Stimulated activated CD8-positive, alpha-beta memory T cell treated with anti-CD3 and anti-CD28 coated beads, Interleukin-12 subunit alpha, Interleukin-12 subunit beta, amount 100 ng/mL, for 4 hours (primary cell): ENCODE measurements at places on chromosomes 16 and 17.

DNA sequence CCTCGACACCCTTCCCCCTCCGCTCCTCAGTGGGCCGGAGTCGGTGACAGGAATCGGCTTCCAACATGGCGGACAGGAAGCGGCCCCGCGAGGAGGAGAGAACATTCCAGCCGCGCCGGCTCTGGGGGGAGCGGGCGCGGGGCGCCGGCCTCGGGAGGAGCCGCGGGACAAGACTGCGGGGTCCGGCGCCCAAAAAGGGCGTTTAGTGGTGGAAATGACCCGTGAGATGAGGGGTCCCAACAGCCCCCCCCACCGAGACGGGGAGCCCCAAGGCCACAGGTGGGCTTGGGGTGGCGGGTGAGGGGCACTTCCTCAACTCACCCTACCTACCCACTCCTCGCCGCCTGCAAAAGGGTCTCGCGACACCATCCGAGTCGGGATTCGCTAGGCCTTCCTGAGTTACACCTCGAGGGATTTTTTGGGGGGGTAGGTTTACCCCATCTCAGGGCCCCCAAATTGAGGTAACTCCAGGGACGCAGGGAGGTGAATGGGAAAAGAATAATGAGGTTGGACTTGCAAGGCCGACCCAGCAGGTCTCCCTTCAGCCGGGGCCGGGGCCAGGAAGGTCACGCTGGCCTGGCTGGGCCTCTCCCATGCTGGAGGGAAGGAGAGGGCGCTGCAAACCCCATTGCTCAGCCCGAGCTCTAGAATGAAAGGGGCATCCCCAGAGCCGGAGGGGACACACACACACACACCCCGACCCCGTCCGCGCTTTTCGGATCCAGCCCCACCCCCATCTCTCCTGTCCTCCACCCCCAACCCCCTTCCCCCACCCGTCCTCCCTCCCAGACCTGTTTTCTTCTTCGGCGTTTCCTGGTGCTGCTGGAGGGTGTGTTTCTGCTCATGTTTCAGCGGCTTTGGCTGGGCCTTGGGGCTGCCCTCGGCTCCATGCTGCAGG lies 707 bp downstream of the NUFIP2 start:
- DNase-seq, result no peak

- no peak for DNase-seq
Measured at GRCh38 chr17:22310717-22311686, 618.7 kb downstream of the KCNJ18 start.

DNA sequence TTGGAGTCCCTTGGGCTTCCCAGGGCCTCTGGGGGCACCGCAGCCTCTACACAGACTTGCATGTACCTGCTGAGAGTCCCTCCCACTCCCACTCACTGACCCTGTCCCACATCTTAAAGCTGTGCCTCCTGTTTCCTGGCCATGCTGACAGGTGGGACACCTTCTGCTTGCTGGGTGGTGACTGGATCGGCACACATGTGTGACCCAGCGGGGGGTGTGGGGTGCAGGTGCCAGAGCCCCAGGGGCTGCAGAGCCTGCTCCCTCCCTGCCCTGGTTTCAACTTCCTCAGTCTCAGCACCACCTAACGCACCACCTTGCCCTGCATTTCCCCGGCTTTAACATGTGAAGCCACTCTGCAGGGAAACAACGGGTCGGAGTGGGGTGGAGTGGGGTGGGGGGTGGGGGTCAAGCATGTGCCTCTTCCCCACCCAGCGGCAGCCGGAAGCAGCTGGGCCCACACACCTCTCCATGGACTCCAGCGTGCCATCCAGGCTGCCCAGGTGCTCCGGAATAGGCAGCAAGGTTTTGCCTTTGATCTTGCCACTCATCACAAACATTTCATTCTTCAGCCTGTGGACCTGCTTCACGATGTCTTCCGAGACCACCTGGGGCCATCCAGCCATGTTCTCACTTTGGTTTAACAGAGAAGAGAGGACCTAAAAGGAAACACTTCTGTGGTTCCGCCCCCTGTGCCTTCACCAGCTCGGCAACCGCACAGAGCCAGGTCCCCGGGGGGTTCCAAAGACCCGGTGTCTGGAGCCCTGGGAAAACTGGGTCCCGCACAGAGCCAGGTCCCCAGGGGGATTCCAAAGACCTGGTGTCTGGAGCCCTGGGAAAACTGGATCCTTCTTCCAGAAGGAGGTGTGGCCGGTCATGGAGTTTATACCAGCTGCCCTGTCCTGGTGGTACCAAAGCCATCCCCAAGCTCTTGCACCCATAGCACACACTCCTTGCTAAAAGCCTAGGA lies 4.7 kb downstream of the DNAH17 start:
- DNase-seq, result no peak

DNA sequence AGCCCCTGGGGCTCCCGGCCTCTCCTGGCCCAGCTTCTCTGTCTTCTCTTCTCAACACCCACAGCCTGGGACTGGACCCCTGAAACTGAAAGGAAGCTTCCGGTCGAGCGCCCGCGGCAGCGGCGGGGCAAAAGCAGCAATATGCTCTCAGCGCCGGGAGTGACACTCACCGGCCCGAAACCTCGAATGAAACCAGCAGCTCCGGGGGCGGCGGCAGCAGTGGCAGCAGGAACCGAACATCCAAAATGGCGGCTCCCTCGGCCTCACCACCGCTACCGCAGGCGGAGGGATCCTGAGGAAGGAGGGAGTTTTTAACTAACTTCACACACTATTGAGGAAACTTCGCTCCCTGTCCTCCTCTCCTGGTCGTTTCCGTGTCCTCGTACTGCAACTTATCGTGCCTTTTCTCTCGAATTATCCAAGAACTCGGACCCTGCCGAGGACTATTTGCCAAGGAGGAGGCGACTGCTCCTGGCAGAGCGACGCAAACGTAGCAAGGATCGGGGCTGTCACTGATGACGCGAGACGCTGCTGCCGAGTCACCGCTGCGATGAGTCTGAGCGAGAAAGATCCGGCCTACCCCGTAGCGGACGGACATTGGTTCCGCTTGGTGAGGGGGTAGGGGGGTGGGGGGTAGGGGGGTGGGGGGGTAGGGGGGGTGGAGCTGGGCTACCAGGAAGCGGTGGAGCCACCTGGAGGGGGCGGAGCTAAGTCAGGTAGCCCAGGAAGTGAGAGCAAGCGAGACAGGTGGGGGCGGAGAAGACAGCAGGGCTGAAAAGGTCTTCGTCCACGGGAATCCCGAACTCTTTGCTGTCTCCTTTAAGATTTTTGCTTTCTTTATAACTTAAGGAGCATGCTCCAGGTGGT lies at the start of gene AP1G1:
TSS of gene AP1G1 (minus strand) at position 242 of the 867 bp plus-strand sequence. CDS start 19,355 bp downstream, outside the sequence.
- peak; percentile 83 for DNase-seq

DNA sequence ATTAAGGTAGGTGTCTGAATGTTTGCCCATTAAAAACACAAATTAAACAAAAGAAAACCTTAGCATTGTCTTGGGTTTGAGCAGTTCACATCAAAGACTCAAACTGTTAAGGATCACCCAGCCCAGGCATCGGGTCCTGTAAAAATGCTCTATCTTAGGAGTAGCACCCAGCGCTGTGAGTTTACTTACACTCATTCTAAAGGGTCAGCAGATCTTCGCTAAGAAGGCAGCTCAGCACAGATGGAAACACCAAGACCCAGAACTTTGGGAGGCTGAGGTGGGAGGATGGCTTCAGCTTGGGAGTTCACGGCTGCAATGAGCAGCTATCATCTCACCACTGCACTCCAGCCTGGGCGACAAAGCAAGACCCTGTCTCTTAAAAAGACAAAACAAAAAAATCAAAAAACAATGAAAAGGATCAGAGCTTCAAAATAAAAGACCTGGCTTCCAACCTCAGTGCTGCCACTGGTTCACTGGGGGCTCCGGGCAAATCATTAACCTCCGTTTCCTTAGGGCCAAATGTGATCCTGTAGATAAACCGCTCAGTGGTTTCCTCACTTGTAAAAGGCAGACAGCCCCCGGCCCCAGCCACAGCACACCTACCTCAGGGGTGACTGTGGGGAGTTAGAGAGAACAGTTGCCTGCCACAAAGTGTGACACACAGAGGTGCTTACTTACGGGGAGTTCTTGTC lies 11.1 kb downstream of the COG1 start:
- no peak for DNase-seq

DNA sequence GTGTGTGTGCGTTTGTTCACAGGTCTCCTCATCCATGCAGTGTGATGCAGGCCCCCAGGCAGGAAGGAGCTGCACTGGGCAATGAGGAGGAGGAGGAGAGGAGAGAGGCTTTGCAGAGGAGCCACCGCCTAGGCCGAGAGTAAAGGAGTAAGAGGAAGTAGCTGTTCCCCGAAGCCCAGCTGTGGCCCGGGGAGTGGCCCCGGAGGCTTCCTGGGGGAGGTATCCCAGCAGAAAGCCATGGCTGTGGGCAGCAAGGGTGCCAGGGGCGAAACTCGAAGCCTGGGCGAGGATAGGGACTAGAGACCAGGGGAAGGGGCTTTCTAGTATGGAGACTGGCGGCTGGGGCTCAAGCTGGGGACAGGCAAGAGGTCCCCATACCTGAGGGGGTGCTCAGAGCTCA lies 12.2 kb downstream of the C16orf95 start:
- no peak for DNase-seq

DNA sequence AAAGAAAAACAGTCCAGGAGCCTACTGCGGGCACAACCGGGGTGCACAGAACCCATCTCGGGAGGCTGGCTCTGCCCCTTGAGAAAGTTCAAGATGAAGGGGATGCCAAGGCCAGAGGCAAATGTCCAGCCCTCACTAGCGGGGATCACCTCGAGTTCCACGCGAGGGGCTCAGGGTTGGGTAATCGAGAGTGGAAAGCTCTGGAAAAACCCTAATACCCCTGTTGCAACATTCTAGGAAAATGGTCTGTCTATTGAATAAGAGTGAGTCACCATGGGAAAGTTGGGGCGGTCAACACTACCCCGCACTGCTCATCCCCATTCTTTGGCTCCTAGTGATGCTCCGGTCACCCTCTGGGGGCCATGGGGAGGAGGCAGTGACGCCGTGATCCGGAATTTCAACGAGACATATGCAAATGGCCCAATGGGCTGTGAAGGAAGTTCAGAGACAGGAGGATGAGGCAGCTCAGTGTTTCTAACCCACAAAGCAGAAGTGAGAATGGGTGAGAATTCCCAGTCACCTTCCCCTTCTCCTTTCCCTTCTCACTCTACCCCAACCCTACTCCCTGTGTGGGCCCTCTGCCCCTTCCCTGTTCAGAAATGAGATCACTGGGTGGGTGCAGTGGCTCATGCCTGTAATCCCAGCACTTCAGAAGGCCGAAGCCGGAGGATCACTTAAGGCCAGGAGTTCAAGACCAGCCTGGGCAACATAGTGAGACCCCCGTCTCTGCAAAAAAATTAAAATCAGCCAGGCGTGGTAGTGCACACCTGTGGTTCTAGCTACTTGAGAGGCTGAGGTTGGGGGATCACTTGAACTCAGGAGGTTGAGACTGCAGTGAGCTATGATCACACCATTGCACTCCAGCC lies 22.4 kb downstream of the SOCS3 start:
- DNase-seq, result no peak

DNA sequence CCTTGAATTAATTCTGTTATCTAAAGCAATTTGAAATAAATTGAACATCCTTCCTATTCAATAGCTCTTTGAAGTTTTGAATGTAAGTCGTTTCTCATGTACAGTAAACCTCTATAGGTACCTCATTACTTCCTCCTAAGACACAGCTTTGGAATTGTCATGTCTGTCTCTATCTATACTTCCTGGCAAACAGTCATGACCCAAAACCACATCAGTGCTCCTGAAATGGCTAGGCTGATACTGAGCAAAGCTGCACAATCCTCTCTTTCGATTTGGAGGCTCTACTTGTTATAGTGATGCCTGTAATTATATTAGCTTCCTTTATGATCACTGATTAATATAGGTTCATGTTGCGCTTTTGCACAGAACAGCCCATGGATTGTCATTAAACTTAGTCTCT lies 110.1 kb downstream of the ADAMTS18 start:
- no peak for DNase-seq

DNA sequence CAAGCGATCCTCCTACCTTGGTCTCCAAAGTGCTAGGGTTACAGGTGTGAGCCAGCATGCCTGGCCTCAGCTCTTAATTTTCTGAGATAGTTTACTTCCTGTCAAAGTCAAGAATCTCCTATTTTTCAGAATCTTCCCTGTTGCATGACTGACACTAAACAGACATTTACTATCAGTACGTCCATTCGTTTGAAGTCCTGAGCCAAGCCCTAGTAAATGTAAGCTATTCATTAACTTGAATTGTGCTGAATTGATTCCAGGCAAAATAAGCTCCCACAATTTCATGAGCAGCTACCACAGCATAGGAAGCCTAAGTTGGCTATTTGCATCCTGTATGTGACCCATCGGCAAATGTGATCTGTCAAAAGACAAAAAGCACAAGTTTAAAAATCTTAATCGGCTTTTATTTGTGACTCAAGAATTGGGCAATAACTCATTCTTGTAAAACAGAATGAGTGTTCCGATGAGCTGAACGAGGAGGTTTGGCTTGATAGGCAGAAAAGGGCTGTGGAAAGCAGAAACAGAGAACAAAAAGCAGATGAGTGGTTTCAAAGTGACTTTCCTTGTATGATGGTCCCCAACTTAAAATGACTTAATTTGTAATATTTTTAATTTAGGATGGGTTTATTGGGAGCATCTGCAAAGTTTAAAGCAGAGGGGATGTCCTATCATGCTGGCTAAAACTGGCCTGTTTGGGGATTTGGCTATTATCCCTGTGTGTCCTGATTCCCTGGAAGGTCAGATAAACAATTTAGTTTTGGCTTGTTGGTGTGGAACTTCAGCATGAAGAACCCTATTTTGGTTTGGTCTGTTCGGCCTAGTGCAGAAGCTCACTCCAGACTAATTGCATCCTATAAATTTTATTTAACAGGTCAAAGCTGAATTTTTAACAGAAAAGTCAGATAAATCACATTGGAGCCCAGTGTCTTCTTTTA lies 14.2 kb downstream of the RNF112 start:
- no peak for DNase-seq

DNA sequence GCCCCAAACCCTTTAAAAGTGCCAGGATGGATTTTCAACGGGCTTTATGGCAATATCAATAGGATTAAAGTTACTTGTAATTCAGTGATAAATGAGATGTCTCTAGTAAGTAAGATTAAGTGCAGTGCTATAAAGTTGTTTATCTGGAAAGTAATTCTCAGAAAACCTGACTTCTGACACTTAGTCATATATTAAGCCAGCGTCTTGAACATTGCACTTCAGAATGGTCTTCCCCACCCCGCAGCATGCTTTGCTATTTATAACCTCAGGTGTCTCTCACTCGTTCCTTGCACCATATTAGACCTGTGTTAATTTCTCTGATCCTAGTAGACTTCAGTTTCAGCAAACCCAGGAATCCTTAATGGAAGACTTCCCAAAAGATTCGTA lies 2.1 kb upstream of the MAF start:
- DNase-seq, result no peak

DNA sequence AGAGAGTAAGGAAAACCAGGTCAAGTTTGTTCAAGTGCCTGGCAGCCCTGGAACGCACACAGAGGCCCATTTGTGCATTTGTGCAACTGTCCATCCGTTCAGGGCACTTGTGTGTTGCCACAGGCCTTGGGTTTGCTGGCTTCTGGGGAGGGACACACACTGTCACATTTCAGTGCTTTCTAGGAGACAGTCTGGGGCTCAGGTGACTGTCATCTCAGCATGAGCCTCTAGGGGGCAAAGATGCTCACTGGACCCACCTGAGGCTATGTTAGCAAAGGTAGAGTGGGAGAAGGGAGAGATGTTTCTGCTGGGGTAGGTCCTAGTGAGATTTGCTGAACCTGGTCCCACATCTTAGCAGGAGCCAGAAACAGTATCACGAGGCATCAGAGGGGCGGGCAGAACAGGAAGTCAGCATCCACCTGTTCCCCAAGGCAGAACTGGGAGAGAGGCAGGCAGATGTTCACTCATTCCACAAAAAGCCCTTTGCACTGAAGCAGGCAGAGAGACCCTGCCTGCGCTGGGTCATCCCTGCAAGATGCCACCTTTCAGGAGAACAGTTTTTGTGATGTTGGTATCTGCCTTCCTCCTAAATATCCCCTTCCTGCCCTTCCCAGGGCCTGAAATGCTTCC lies 48.5 kb downstream of the RAI1 start:
- DNase-seq, result peak; percentile 35
